Activated T-helper 2 cell treated with anti-CD3 and anti-CD28 coated beads, Interferon-gamma antibody, Interleukin-2, Interleukin-4, amounts not matched to agents 10 μg/mL and 5 μg/mL and 100 μg/mL, durations not matched to agents 14 hours and 24 hours and 36 hours (primary cell): ENCODE measurements at places on chromosomes 3 and 15.

- H3K4me1 ChIP-seq: peaks cover 54% of the 10 kb centered on the region
- DNase-seq: no peak
- H3K4me3 ChIP-seq: peak overlapping the region; percentile 45
- H3K36me3 ChIP-seq: no peaks in the 10 kb centered on the region
Measured at GRCh38 chr3:151276687-151277042, 1.7 kb downstream of the P2RY14 start.

DNA sequence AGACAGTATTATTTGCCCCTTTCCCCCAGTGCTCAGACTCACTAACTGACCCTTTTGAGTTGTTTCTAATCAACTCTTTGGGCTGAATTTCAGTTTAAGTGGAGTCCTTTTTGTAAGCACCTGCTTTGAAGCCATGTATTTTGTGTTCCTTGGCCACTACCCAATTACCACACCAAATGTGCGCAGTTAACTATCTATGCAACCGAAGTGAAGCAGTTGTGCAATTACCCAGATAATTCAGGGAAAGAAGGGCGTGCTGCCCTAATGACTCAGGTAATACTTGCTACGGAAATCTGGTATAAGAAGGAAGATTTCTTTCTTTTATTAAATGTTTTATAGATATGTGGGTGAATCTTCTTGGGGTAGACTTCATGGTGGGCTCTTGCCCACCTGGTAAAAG, 371.9 kb upstream of the TBL1XR1 start:
- H3K4me3 ChIP-seq: no peak overlapping the region
- peaks cover 6% of the 10 kb centered on the region for H3K4me1 ChIP-seq
- no peak overlapping the region for H3K27ac ChIP-seq
- DNase-seq: no peak

GRCh38 chr15:78055919-78056713, 21.4 kb downstream of the TBC1D2B start:
- DNase-seq: no peak
- H3K4me3 ChIP-seq: peak overlapping the region; percentile 15
- peak overlapping the region; percentile 76 for H3K27ac ChIP-seq
- H3K4me1 ChIP-seq: peaks cover 78% of the 10 kb centered on the region
- H3K27me3 ChIP-seq: no peaks in the 10 kb centered on the region
- H3K36me3 ChIP-seq: peaks cover 37% of the 10 kb centered on the region

DNA sequence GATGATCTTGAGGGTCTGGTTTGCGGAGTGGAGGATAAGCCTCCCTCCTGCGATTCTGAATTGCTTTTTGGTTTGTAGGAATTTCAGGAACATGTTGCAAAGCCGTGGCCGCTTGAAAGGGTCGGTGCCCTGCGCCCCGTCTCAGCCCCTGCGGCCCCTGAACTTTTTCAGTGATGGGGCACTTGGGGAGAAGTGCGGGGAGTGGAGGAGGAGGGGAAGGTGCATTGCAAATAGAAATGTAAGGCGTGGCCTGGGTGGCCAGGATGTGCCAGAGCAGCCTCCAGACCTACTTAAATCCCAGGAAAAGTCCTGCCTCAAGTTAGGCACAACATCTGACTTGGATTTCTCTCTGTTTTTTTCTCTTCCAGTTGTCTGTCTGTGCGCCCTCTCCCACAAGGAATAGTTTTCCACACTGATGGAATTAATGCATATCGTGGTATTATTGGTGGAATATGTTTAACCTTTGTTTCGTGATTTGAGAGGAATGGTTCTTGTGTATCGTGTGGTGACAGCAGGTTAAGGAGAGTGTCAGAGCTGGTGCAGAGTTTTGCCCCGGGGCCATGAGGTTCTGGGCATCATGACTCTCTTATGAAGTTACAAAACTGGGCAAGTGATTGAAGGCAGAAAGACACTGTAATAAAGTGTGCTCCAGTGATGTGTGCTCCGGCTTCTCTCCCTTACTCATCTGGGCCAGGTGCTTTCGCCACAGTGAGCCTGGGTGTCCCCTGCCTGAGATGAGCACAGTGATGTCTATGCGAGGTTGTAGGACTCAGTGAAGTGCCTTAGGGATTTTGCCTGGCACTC, 153.8 kb downstream of the PGPEP1L start:
- peak overlapping the region; percentile 93 for H3K27ac ChIP-seq
- H3K27me3 ChIP-seq: no peaks in the 10 kb centered on the region
- peaks cover 42% of the 10 kb centered on the region for H3K4me1 ChIP-seq
- H3K36me3 ChIP-seq: no peaks in the 10 kb centered on the region
- DNase-seq: no peak

- no peak overlapping the region for H3K27ac ChIP-seq
- H3K36me3 ChIP-seq: no peaks in the 10 kb centered on the region
- H3K27me3 ChIP-seq: peaks cover 17% of the 10 kb centered on the region
- no peak for DNase-seq
Measured at GRCh38 chr15:51121118-51121517, 26.4 kb upstream of the TNFAIP8L3 start.

GRCh38 chr3:119230071-119230470, 10.6 kb downstream of the B4GALT4 start:
- H3K4me1 ChIP-seq: peaks cover 16% of the 10 kb centered on the region
- no peak overlapping the region for H3K4me3 ChIP-seq
- H3K27ac ChIP-seq: no peak overlapping the region
